ENCODE measurements at places on chromosomes 3 and 15. TPM values are rescaled to one million over a fixed set of nuclear protein-coding genes. Genes with fewer than 3 reads are reported as not detected.

PLA2G4E gene
- not detected for total RNA-seq

OR5K2 gene
- not detected for total RNA-seq

GOLGA6L7 gene
- not detected for total RNA-seq

ACKR4 gene
- total RNA-seq = not detected

FSIP1 gene
- 0.65 TPM for total RNA-seq

ATP13A4 gene
- not detected for total RNA-seq

TM6SF1 gene
- 0.10 TPM for total RNA-seq

TMEM212 gene
- not detected for total RNA-seq

ESYT3 gene
- total RNA-seq = 0.70 TPM

TMIE gene
- total RNA-seq = 0.28 TPM

CHRFAM7A gene
- 7.9 TPM for total RNA-seq

TMEM207 gene
- total RNA-seq = not detected

CHSY1 gene
- total RNA-seq = 28.1 TPM

ARID3B gene
- total RNA-seq = 2.9 TPM

TP63 gene
- total RNA-seq = 0.12 TPM

LSMEM2 gene
- total RNA-seq = not detected

KBTBD8 gene
- 0.91 TPM for total RNA-seq

SH2D7 gene
- total RNA-seq = not detected

UROC1 gene
- total RNA-seq = not detected

SEMA3B gene
- total RNA-seq = 9.7 TPM

SCAMP2 gene
- total RNA-seq = 68.8 TPM

RGMA gene
- 0.17 TPM for total RNA-seq

GASK1A gene
- total RNA-seq = not detected

UNC13C gene
- not detected for total RNA-seq

FAM81A gene
- total RNA-seq = 13.4 TPM

GRM7 gene
- not detected for total RNA-seq

DNAJB8 gene
- total RNA-seq = not detected

PXYLP1 gene
- total RNA-seq = 9.9 TPM

ADCY5 gene
- 0.57 TPM for total RNA-seq

RLBP1 gene
- total RNA-seq = not detected

GP9 gene
- not detected for total RNA-seq

NCKIPSD gene
- total RNA-seq = 9.7 TPM

ATOSA gene
- 11.1 TPM for total RNA-seq

ATG3 gene
- 44.9 TPM for total RNA-seq

SSUH2 gene
- 1.6 TPM for total RNA-seq

STRA6 gene
- 72.6 TPM for total RNA-seq

CCR3 gene
- total RNA-seq = not detected

TGM4 gene
- total RNA-seq = 0.18 TPM

CDHR4 gene
- total RNA-seq = 0.21 TPM

VGLL4 gene
- 34.4 TPM for total RNA-seq

SLC35A5 gene
- 18.1 TPM for total RNA-seq

AGBL1 gene
- not detected for total RNA-seq

UPK1B gene
- total RNA-seq = 12.9 TPM

RASL12 gene
- 0.10 TPM for total RNA-seq

ARRDC4 gene
- total RNA-seq = 0.21 TPM

All from A549 treated with GW870086 at 1 μM for 4 hours (cell line).